Activated naive CD4-positive, alpha-beta T cell (primary cell): ENCODE measurements at places on chromosomes 12 and 14.

DNA sequence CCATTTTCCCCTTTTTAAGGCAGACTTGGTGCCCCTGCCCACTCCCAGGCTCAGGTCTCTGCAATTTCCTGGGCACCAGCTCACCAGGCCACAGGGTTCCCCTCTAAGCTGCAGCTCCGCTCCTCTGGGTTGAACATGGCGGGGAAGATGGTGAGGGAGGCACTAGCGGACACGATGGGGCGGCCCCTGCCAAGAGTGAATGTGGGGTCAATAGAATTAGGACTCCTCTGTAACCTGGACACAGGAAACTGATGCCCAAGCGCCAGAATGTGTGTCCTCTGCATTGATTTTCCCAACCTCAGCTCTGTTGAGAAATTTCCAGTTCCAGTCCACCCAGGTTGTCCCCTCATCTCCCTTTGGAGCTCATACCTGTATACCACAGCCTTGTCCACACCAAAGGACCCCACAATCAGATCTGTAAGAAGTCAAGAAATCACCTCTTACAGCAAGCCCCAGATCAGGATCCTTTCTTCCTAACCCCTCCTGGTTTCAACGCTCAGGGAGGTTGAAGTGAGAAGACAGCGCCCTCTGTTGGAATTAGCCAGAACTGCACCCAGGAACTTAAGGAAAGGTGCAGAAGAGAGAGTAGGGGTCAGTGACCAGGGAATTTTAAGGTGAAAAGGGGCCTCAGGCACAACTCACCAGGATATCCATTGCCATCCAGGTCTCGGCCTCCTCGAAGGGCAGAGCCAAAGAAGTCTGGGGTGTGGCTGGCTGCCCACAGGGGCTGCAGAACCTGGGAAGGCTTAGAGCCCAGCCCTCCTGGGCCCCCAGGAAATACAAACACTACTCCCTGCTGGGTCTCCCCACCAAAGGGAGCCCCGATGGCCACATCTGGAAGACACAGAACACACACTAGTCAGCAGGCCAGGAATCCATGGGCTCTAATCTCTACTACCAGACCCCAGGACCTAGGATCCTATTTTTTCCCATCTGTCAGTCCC is 14.7 kb downstream of the ITGA5 start:
- peak; percentile 28 for DNase-seq

DNA sequence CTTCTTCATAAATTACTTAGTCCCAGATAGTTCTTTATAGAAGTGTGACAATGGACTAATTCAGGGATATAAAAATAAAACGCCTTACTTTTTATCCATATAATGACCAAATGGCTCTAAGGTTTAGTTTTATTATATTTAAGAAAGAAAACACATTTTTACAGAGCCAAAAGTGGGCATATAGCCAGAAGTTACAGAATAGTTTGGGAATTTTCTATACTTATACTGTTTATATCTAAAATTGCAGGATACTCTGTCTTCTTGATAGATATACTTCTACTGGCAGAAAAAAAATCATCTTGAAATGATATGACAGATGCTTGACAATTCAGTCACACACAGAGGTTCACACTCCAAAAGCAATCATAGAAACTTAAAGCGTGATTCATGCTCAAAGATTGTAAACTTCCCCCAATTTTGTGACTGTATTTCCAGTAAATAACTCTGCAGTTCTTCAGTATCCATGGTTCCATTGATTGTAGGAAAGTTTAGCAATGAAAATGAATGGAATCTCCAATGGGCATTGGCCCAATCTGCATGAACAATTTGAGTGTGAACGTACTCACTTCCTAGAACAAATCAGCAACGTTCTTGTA is 307.8 kb downstream of the NOVA1 start:
- no peak for DNase-seq

DNA sequence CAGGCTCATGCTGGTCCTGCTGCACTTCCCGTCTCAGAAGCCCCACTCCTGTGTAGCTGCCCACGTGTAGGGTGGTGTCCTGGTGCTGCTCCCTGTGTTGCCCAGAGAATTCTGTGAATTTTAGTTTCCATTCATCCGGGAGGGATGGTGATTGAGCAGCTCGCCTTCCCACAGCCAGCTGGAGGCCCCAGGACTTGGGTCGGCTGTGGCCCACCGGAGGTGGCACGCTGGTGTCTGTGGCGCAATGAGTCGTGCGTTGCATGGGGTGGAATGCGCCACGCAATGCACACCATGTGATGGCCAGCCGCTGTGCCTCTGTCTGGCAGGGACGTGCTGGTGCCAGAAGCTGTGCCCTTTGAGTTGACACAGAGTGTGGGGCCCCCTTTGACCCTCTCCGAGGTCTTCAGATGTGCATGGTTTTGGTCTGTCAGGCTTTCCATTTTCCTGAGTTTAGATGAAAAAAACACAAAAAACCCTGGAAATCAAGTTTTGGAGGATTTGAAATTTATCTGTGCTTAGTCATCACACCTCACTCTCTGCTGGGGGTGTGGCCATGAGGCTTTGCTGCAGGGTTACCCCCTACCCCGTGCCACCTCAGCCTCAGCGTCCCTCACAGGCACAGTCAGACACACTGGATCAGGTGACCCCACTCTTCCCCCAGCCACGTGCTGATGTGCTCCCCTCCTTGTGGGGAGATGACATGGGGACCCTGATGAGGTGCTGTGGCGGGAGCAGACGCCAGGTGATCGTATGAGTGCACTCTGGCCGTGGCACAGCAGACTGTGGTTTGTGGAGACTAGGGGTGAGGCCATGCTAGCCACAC is 64.6 kb downstream of the EP400 start:
- DNase-seq: no peak

- DNase-seq: no peak
These were observed 996.8 kb upstream of the TMEM132C start for GRCh38 chr12:127270193-127270592.

- no peak for DNase-seq
These were observed 15.2 kb upstream of the LRP1-AS start for GRCh38 chr12:57162553-57163125.

GRCh38 chr14:91749868-91750267 is 18.0 kb upstream of the CATSPERB start:
- no peak for DNase-seq

- DNase-seq: no peak
These were observed 80.6 kb downstream of the BTG1 start for GRCh38 chr12:92065018-92065499.

- DNase-seq: no peak
These were observed 13.8 kb downstream of the NGDN start for GRCh38 chr14:23483236-23483854.

DNA sequence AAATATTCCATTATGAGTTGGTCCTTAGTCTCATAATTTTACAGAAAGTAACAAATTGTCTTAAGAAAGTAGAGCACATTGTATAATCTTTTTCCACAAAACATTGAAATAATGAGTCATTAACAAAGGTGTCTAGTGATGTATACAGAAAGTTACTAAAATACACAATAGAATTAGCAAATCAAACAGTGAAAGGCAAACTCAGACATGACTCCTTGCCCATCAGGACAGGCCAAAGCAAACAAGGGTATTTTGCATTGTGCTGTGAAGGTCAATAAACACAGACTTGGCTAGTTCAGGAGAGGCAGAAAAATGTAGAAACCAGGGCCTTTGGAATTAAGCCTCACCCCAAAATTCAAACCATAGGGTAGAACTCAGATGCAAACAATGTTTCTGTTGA is 37.3 kb downstream of the SIX4 start:
- no peak for DNase-seq

- no peak for DNase-seq
These were observed 8.4 kb downstream of the HOXC8 start for GRCh38 chr12:54017027-54017788.

GRCh38 chr12:40253936-40254335 is 29.1 kb downstream of the LRRK2 start:
- no peak for DNase-seq
